ENCODE measurements at places on chromosomes 2 and 18.

GRCh38 chr2:151851761-151852160, 23.5 kb upstream of the ARL5A start:
- DNase-seq: peak; percentile 17

DNA sequence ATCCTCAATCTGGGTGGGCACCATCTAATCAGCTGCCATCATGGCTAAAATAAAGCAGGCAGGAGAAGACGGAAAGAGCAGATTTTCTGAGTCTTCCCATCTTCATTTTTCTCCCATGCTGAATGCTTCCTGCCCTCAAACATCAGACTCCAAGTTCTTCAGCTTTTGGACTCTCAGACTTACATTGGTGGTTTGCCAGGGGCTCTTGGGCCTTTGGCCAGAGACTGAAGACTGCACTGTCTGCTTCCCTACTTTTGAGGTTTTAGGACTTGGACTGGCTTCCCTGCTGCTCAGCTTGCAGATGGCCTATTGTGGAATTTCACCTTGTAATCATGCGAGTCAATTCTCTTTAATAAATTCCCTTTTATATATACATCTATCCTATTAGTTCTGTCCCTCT, 36.6 kb downstream of the DIPK1C start:
- DNase-seq: no peak

DNA sequence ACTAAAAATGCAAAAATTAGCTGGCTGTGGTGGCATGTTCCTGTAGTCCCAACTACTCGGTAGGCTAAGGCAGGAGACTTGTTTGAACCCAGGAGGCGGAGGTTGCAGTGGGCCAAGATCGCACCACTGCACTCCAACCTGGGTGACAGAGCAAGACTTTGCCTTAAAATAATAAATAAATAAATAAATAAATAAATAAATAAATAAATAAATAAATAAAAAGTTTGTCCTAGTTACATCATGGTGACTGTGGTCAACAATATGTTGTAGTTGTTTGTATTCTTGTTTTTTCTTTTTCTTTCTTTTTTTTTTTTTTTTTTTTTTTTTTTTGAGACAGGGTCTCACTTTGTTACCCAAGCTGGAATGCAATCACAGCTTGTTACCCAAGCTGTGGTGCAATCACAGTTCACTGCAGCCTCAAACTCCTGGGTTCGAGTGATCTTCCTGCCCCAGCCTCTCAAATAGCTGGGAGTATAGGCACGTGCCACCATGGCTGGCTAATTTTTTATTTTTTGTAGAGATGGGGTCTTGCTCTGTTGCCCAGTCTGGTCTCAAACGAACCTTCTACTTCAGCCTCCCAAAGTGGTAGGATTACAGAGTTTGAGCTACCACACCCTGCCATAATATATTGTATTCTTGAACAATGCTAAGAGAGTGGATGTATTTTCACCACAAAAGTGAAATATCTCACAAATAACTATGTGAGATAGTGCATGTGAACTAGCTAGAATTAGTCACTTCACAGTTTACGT, 185.0 kb downstream of the PHLPP1 start:
- DNase-seq: no peak

DNA sequence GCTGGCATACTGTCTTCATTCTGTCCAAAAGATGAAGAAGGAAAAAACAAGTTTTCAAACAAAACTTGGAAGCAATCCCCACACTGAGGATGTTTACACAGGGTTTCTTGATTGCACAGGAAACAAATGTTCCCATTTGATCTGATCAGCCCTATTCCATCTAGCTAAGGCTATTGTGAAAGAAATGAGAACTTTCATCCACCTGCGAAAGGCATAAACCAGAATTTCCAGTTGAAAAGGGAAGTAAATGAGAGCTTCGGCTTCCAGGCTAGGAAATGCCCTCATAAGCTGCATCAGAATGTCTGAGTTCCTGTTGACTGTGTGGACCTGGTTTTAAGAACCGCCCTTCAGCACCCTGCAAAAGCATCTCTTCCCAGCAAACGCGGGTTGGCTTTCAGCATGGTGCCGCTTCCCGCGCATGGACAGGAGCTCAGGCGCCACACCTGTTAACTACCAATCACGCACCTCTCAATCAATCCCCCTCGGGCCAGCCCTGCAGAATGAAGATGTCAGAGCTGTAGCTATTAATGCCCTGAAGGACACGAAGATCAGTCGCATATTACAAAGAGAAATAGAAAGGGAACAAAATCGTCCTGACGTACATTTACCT, 850.4 kb downstream of the GALR1 start:
- DNase-seq: no peak

- no peak for DNase-seq
These were observed 84.0 kb downstream of the LYPD6B start for GRCh38 chr2:149122516-149122915.

DNA sequence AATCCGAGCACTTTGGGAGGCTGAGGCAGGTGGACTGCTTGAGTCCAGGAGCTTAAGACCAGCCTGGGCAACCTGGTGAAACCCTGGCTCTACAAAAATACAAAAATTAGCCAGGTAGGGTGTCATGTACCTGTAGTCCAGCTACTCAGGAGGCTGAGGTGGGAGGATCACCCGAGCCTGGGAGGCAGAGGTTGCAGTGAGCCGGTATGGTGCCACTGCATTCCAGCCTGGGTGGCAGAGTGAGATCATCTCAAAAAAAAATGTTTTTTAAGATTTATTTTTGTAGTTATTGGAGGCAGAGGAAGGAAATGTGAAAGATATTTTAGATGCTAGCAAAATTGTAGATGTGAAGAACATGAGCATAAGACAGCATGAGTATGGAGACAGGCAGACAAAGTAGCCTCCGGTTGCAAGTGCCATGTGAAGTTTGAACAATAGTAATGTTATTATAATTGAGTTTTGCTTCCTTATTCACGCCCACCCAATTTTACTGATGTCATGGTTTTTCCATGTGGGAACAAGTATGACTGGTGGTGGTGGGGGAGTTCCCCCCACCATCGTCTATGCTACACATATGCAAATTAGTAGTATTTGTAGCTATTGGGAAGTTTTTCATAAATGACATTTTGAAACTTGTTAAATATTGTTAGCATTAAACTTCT, 18.0 kb downstream of the REL start:
- DNase-seq: no peak

- no peak for DNase-seq
These were observed 47.5 kb downstream of the TWIST2 start for GRCh38 chr2:238895361-238895882.

GRCh38 chr2:200735061-200735460, 76.6 kb upstream of the BZW1 start:
- DNase-seq: no peak

Measured in NCI-H1048 (cell line).